Left lung (tissue), 14 donors: ENCODE measurements at places on chromosomes 12 and 14. TPM values are rescaled to one million over a fixed set of nuclear protein-coding genes. Genes with fewer than 3 reads are reported as not detected.

- no peak for DNase-seq
Measured at GRCh38 chr12:4145990-4146859, 127.3 kb upstream of the CCND2 start.

The HCAR2 gene
- 0.33 TPM for polyA plus RNA-seq

GRCh38 chr12:95943330-95943842 is at the start of gene AMDHD1:
Gene AMDHD1 (plus strand): TSS chr12:95943331. CDS start chr12:95943399, 68 bp downstream.
- DNase-seq = peak; percentile 92

The RARG gene
- 46.4 TPM for polyA plus RNA-seq

The FERMT2 gene
- polyA plus RNA-seq = 132 TPM

DNA sequence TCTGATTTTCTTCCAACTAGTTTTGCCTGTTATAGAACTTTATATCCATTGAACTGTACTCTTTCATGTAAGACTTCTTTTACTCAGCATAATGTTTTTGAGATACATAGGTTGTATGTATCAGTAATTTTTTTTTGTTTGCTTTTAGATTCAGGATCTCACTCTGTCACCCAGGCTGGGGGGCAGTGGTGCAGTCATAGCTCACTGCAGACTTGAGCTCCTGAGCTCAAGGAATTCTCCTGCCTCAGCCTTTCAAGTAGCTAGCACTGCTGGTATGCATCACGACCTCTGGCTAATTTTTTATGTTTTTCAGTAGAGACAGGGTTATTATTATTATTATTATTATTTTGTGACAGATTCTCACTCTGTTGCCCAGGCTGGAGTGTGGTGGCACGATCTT is 65.0 kb upstream of the DDHD1 start:
- no peak for DNase-seq

The PTHLH gene
- polyA plus RNA-seq = 4.3 TPM

- no peak for DNase-seq
Measured at GRCh38 chr14:59427653-59428580, 37.3 kb downstream of the GPR135 start.

GRCh38 chr12:85866986-85867776 is 6.9 kb upstream of the NTS start:
- no peak for DNase-seq

DNA sequence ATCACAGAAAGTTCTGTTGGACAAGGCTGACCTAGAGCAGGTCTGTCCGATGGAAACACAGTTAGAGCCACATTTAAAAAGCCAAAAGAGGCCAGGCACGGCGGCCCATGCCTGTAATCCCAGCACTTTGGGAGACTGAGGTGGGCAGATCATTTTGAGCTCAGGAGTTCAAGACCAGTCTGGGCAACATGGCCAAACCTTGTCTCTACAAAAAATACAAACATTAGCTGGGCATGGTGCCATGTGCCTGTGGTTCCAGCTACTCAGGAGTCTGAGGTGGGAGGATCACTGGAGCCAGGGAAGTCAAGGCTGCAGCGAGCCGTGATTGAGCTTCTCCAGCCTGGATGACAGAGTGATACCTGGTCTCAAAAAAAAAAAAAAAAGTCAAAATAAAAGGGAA is 14.9 kb downstream of the UBE3B start:
- DNase-seq = no peak

- no peak for DNase-seq
Measured at GRCh38 chr12:122753319-122753650, 661 bp downstream of the DENR start.

DNA sequence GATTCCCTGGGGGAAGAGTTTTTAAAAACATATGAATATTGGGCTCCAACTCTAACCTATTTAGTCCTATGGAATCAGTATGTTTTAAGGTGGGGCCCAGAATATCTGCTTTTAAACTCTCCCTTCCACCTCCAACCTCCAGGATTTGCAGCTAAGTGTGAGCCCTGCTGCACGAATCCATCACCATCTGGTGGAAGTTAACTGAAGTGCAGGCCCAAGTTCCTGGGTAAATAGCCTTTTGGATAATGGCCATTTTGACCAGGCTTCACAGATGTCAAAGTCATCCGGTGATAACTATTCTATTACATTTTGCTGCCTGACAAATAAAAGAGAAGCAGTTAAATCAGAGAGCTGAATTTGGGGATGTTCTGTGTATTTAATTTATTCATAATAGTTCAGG is 58.1 kb upstream of the RMST start:
- DNase-seq = no peak

The TAOK3 gene
- polyA plus RNA-seq = 61.8 TPM

The HOXC12 gene
- polyA plus RNA-seq = not detected
